ENCODE measurements at places on chromosomes 3 and 15.

DNA sequence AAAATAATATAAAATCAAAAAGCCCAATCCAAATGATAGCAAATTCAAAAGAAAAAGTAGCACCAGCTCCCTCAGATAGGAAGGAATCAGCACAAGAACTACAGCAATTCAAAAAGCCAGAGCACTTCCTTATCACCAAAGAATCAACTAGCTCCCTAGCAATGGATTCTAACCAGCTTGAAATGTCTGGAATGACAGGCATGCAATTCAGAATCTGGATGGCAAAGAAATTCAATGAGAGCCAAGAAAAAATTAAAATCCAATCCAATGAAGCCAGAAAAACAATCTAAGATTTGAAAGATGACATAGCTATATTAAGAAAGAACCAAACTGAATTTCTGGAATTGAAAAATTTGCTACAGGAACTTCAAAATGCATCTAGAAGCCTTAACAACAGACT is 1334.4 kb upstream of the ALCAM start:
- DNase-seq, result no peak

- no peak for DNase-seq
These were observed 30.7 kb downstream of the EIF4E3 start for GRCh38 chr3:71694358-71694999.

GRCh38 chr3:171248426-171249111 is 211.6 kb downstream of the TNIK start:
- no peak for DNase-seq

DNA sequence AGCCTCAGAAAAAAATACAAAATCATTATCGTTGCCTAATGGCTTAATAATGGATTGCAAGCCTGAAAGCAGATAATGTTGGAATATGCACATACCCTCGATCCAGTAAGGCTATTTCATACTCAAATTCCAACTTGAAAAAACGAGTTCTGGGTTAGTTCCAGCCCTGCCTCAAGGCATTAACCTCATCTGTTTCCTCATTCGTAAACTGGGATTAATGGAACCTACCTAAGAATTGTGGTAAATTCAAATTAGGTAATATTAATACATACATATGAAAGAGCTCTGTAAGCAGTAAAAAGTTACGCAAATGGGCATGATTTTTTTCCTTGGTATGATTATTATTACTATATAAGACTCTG is 107.5 kb downstream of the SRGAP3 start:
- DNase-seq, result no peak
